ENCODE measurements at places on chromosomes 6 and 20. TPM values are rescaled to one million over a fixed set of nuclear protein-coding genes. Genes with fewer than 3 reads are reported as not detected.

DEFB115 gene
- total RNA-seq = not detected

SLC17A2 gene
- total RNA-seq = not detected

PTK7 gene
- 1.9 TPM for total RNA-seq

PSORS1C1 gene
- not detected for total RNA-seq

SAPCD1 gene
- 16.6 TPM for total RNA-seq

MUC21 gene
- not detected for total RNA-seq

RWDD1 gene
- 40.5 TPM for total RNA-seq

TAGAP gene
- 51.2 TPM for total RNA-seq

GSTA1 gene
- not detected for total RNA-seq

NFYA gene
- 33.7 TPM for total RNA-seq

ZBTB46 gene
- 0.32 TPM for total RNA-seq

ENPP3 gene
- total RNA-seq = 2.7 TPM

VSX1 gene
- not detected for total RNA-seq

DUSP15 gene
- total RNA-seq = not detected

TNF gene
- 45.8 TPM for total RNA-seq

MYLK4 gene
- 0.36 TPM for total RNA-seq

NEDD9 gene
- 45.9 TPM for total RNA-seq

DNMT3B gene
- total RNA-seq = 3.5 TPM

SIRPB1 gene
- total RNA-seq = 2.0 TPM

RBBP8NL gene
- total RNA-seq = not detected

SLC22A3 gene
- not detected for total RNA-seq

BPIFB2 gene
- not detected for total RNA-seq

CYP24A1 gene
- not detected for total RNA-seq

OPRM1 gene
- not detected for total RNA-seq

LHFPL5 gene
- not detected for total RNA-seq

SDC4 gene
- 21.9 TPM for total RNA-seq
